Esophagus mucosa (tissue), 1 donor: ENCODE measurements at places on chromosomes 7 and 10.

DNA sequence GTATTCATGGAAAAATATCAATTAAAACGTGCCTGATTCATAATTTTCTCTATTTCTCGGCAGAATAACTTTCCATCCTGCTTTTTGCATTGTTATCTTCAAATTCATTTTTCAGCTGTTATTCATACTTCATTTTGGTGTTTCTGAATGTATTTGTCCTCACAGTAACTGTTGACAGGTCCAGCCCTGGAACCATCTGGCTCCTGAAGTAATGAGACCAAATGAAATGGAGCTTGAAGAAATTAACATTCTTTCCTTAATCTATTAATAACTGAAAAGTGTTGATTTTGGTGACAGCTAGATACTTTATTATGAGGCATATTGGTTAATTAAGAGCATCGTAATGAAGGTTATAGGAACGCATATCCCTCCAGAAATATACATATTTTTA lies 257.0 kb upstream of the MINDY3 start:
- ATAC-seq: no peak

DNA sequence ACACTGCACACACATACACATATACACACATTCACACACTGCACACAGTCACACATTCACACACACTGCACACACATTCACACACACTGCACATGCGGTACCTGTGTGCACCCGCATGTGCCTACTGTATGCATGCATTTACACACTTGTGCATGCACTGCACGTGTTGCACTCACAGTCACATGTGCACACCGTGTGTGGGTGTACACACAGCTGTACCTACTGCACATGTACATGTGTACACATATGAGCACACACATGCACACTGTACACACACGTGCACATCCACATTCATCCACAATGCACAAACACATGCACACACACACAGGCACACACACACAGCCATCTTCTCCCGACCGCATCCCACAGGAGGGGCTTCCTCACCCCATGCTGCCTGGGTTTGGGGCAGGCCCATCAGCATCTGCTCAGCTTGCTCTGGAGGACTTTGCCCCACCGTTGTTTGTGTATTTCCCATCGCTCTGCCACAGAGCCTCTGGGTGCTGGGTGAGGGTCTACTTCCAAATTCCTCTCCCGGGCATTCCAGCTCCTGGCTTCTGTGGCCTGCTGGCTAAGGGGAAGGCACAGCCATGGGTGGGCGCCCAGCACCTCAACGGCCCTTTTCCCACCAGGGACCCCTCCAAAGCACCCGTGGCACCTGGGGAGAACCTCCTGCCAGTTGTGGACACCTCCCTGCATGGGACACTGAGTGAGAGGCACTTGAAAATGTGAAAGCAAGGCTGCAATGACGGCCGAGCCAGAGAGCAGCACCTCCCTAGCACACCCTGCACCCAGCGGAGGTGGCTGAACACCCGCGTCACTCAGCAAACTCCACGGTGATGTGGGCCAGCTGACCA lies 324.3 kb downstream of the PTPRN2 start:
- no peak for ATAC-seq

- ATAC-seq: no peak
Observed at GRCh38 chr7:79227044-79227443, 226.4 kb downstream of the MAGI2 start.

DNA sequence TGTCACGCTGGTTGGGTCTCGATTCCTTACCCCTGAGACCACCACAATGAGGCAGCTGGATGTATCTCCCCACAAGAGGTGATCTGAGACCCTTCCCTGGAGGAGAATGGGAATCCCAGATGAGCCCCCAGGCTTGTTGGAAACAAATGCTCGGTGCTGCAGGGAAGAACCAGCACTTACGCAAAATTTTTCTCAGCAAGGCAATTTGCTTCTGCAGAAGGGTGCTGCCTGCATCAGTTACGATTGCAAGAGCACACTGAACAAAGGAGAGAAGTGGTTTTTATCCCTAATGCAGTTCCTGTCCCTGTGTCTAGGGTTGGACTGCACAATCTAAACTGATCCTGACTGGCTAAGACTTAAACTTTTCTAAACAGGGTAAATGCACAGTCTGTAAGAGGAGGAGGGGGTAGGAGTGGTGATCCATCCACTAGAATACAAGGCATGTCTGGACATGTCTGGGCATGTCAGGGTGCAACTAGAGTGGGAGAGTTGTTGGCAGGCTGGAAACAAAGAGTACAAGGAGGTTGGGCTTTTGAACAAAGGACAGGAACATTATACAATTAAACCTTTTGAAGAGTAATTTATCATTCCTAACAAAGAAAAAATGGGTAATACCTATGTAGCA lies 114.9 kb upstream of the FAM3C start:
- no peak for ATAC-seq

- ATAC-seq: no peak
Observed at GRCh38 chr10:97169063-97169462, 16.7 kb downstream of the SLIT1 start.

DNA sequence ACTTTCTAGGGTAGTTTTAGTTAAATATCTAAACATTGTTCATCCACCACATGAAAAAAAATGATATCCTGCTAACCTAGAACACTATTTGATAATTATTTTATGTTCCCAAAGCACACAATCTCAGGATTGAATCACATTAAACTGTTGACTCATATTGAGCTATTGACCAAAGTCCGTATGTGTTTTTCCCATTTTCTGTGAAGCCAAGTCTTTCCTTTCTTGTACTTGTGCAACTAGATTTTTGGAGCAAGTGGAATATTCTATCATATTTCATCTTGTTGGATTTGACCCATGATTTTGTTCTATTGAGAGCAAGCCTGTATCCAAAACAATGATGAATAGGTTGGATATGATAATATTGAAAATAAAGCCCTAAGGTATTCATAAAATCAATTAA lies 164.6 kb downstream of the SKAP2 start:
- ATAC-seq: no peak

- ATAC-seq: no peak
Observed at GRCh38 chr10:943334-944033, 12.0 kb upstream of the LARP4B start.

DNA sequence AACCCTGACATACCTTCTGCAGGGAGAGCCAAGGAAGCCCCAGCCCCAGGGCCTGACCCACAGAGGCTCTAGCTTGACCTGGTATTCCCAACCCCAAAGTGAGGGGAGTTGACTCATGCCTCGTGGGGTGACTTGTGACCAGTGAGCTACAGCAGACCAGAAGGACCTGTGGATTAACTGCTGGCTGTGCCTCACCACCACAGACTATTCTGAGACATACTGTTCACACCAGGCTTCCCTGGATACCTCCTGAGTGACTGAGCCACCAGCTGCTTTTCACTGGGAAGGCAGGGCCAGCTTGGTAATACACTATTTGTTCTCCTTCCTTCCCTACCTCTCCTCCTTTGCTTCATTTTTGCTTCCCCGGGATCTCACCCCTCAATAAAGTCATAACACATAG lies 7.3 kb downstream of the PLXNA4 start:
- ATAC-seq: no peak

DNA sequence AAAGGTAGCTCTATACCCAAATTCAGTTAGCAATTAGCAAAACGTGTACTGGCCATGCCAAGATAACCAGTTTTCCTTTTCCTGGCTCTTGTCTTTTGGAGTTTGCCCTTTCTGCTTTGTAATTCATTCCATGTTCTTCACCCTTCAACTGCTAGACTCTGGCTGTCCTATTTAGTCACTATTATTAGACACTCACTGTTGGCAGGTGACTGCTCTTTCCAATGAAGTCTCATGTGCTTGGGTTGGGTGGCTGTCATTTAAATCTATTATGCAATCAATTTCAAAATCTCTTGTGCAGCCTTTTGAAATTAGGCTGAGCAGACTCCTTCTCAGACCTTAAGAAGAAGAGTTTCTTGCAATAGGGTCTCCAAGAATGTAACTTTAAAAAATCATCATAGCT lies 266.5 kb downstream of the GPR158 start:
- no peak for ATAC-seq

DNA sequence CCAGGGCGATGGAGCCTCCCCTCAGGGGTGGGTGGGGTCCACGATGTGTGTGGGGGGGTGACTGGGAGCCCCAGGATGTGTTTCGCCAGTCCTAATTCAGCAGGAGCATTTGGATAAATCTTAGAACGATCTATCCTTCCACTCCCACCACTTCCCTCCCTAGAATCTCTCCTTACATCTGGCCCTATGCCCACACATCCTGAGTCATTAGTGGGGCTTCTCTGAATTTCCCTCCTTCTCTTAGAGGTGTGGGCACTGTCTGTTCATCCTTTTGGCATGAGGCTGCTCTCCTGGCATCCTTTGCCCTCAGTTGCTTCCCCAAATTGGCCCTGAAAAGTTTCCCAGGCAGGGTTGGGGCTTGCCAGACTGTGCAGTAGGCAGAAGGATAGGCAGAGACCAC lies 1.6 kb downstream of the GHRHR start:
- no peak for ATAC-seq

- ATAC-seq: peak; percentile 54
Observed at GRCh38 chr7:122199171-122199570, 55.1 kb upstream of the AASS start.

DNA sequence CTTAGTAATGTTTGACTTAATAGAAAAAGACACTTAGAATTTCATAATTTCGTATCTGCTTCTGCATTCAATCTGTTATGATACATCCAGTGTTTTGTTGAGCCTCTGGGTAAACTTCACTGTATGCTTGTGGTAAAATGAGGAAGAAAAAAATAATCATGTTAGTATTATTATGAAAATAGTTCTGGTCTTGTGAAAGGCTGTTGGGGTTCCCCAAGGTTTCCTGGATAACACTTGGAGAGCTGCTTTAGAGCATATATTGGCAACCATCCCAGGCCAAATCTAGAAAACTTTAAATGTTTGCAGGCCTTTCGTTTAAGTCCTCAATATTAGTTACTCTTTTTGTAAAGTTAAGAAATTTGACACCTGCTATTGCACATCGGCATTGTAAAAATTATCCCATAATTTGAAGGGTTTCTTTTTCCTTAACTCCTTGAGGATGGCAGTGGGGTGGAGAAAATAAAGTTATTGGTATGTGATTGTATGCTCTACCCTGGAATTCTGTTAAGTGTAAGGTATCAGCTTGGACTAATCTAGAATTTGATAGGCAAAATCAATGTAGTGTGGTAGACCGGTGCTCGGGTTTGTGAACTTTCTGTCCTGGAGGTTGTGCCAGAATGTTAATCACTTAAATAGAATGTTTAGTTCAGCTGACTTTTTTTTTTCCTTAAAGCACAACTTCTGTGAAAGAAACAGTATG lies 54.5 kb downstream of the WAC start:
- ATAC-seq: no peak

DNA sequence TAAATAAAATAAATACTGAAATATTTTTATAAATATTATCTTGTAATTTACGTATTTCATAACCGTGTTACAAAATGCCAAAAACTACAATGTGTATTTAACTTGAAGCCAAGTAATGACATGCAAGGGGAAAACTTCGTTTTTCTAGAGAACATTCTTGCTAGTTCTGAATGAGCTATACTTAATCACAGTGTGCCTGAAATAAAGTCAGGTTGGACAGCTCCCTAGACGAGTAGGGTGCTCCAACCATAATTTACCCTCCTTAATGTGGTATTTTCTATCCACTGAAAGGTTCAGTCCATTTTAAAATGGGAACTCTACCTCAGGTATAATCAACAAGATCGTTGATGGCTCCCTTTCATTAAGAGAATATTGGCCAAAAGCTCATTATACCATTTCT lies 194.5 kb upstream of the AHR start:
- ATAC-seq: no peak

- ATAC-seq: no peak
Observed at GRCh38 chr10:132608511-132609195, 71.1 kb downstream of the INPP5A start.

- ATAC-seq: no peak
Observed at GRCh38 chr10:132740588-132740987, 45.4 kb downstream of the NKX6-2 start.

DNA sequence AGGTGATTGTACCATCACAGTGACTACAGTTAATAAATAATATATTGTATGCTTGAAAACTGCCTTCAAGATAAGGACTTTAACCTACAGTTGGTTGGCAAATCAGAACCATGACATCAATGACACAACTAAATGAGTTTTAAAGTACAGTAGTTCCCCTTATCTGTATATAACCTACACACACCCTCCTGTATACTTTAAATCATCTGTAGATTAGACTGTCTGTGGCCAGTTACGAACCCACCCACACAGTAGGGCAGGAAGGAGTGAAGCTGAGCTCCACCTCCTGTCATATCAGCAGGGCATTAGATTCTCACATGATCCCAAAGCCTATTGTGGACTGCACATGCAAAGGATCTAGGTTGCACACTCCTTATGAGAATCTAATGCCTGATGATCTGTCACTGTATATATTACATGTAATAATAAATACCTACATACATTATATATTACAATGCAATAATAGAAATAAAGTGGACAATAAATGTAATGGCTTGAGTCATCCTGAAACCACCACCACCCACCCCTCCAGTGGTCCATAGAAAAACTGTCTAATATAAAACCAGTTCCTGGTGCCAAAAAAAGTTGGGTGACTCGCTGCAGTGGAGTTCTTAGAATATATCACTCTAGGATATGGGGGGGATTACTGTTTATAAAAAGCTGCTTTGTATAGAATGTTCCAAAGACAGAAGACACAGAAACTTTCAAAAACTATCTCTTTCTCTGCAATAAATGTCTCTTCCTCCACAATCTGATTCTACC lies 5.6 kb downstream of the TPK1 start:
- no peak for ATAC-seq

- no peak for ATAC-seq
Observed at GRCh38 chr7:29798422-29798821, 7.9 kb upstream of the WIPF3 start.
